ENCODE measurements at places on chromosomes 6 and 20. TPM values are rescaled to one million over a fixed set of nuclear protein-coding genes. Genes with fewer than 3 reads are reported as not detected.

GRCh38 chr6:128806261-128806660 is 76.7 kb upstream of the LAMA2 start:
- DNase-seq: no peak

The BHLHE23 gene
- not detected for total RNA-seq

DNA sequence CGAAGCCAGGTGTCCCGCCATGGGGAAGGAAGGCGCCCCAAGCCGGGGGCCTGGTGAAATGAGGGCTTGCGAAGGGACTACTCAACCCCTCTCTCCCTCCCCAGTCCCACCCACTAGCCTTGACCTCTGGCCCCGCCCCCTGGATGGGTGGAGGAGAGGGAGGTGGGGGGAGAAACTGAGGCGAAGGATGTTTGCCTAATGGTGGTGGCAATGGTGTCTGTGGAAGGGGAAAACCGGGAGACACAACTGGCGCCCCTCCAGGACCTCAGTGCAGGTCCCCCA is at the start of gene POU5F1:
POU5F1 (minus strand) TSS at position 83 of the 282 bp plus-strand sequence; CDS start at position 21, 62 bp downstream.
- DNase-seq: no peak

- DNase-seq: no peak
These were observed 92.5 kb downstream of the SESN1 start for GRCh38 chr6:109002051-109002697.

The KCNK17 gene
- total RNA-seq: 0.48 TPM

The LSM14B gene
- 24.4 TPM for total RNA-seq

- DNase-seq: no peak
These were observed 55.8 kb downstream of the TMEM200A start for GRCh38 chr6:130421585-130421984.

GRCh38 chr6:163836876-163837690 is 422.6 kb downstream of the QKI start:
- no peak for DNase-seq

Measured in posterior vena cava (tissue), 2 donors.